NCI-H1105 (cell line): ENCODE measurements at places on chromosomes 11 and 22.

DNA sequence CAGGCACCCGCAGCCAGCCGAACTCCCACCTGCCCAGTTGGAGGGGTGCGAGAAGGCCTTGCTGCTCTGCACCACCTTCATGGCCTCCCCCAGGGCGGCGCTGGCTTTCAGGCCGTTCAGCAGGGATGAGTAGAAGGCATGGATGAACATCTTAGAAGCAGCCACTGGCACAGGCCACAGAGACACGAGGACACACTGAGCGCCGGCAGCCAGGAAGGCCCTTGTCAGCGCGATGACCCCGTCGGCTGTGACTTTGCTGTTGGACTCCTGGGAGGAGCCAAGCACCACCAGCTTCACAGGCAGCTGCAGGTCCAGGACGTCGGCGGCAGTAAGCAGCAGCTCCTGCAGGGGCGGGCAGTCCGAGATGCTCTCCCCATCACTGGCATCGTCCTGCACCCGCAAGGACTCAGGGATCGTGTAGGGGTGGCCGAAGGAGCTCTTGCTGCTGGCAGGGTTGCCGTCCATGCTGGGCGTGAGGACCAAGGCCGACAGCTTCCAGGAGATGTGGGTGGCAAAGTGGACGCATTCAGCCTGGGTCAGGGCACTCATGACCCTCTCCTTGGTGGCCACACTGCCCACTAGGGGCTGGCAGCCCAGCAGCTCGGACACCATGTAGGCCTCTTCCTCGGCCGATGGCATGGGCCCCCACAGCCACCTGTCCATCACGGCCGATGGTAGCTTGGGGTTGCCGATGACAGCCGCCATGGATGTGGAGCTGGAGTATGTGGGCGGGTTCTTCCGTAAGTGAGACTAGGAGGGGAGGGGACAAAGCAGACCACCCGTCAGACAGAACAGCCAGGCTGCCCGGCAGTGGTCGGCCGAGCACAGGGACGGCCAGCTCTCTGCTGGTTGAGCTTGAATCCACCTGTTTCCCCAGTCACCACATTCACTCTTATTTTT lies 79.7 kb upstream of the PITPNB start:
- DNase-seq = no peak

DNA sequence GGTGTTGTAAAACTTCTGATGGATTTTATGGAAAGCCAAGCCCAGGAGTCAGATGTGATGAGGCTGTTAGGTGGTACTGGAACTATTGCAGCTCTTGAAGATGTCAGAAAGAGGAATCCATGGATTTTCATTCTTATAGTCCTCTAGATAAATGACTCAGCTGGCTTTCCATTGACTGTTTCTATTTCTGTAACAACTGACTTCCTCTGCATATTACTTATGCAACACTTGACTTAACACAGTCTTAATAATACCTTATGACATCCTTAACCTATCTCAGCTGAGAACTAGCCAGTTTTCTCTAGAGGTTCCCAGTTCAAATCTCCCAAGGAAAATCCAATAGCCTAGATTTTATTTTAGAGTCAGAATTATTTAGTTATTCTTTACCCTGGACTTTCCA lies 263.8 kb downstream of the LUZP2 start:
- DNase-seq = no peak

- no peak for DNase-seq
These were observed 10.9 kb upstream of the ADA2 start for GRCh38 chr22:17229991-17230630.

DNA sequence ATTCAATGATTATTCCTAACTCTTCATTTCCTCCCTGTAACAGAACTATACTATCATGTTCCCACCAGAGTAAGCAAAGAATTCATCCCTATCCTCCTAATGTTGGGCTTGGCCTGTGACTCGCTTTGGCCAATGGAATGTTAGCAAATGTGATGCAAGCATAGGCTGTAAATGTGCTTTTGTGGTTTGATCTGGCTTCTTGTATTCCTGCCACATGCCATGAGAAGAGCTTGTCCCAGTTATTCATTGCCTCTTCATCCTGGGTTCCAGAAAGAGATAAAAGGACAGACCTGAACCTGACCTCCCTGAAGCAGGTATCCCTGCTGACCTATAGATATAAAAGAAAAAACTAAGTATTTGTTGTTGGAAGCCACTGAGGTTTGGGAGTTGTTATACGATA lies 51.0 kb downstream of the SYTL2 start:
- no peak for DNase-seq
